Osteoblast (primary cell): ENCODE measurements at places on chromosomes 1 and 21. TPM values are rescaled to one million over a fixed set of nuclear protein-coding genes. Genes with fewer than 3 reads are reported as not detected.
A peak's percentile ranks its signal among the peaks of the same experiment; 100 is the strongest.

DNA sequence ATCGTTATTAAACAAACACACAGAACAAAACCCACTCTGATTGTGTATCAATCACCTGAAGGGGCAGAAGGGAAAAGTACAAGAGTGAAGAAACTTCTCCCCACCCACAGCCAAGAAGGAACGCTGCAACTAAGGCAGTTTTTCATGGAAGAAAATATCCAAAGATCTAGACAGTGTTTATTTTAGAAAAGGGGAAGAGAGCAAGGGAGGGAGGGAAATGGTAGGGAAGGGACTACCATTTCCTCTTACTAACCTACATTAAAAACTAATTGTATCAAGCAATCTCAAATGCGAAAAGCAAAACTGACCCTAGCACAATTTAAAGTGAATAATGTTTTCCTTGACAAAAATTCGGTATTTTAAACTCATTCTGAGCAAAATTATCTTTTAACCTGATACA, 3.5 kb downstream of the NRIP1 start:
- DNase-seq = no peak

TMEM200B gene
- total RNA-seq = 9.4 and 10.6 TPM in 2 replicates

DNA sequence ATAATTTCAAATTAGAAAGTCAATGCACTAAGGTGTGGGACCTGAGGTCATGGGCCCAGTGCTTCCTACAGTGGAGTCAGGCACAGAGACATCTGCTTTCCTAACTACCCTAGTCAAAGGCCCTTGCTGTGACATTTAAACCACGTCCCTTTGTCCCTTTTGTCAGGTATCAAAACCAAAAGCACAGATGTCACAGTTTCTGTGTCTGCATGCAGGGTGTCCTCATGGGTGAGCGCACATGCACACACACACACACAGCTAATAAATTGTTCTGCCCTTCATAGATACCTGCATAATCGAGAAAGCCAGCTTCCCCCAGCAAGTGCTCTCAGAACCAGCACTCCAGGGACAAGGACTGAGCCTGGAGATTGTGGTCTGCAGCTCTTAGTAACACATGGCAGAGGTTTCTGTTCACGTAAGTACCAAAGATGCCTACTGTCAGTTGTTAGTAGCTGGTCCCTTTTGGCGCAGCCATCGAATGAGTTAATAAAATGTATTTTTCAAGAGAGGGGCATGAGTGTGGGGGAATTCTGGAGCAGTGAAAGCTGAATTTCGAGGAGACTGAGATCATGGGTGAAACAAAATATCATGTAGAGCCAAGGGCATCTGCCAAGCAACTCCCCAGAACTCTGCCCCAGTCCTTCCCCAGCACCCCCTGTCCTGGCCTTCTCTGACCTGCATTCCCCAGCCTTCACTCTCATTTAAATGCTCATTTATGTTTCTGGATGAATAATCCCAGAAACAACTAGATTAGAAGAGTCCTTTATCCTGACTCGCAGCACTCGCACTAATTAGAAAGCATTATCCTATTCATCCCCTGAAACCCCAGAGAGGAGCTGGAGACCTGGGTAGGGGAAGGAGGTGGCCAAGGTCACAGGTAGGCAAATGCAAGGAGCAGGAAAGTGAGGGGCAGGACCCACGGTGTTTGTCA, 25.5 kb downstream of the TNR start:
- DNase-seq = no peak

DNA sequence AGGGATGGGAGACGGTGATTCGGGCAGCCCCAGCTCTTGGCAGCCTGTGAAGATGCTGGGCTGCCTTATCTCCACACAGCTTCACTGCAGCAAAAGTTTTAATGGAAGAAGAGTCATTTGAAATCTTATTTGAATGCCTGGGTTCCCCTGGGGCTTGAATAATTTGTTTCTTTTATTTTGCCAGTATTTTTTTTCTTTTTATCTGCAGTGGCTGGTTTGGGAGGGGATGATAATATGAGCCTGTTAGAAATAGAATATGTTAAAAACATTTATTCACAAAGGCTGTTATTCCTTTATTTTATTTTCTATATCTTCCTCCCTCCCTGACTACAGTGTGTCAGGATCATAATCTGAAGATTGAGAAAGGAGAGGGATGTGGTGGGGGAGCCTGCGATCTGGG, 103.4 kb downstream of the ARHGEF10L start:
- DNase-seq = no peak

SLC35A3 gene
- 24.6 and 28.3 TPM in 2 replicates for total RNA-seq

CDC14A gene
- 6.5 and 6.9 TPM in 2 replicates for total RNA-seq

CNR2 gene
- not detected in 2 replicates for total RNA-seq

GART gene
- total RNA-seq = 69.0 and 85.8 TPM in 2 replicates

TMEM52 gene
- total RNA-seq = not detected in 2 replicates

STUM gene
- under 0.01 TPM in 1 of 2 replicates, not detected in the other for total RNA-seq

RHBG gene
- not detected in 2 replicates for total RNA-seq

- DNase-seq = no peak
These were observed 26.6 kb downstream of the KRTAP24-1 start for GRCh38 chr21:30256100-30256499.

GRCh38 chr1:107076841-107077240, 20.4 kb downstream of the PRMT6 start:
- DNase-seq = peak; percentile 65

GRCh38 chr1:91684481-91685196, 184.0 kb downstream of the CDC7 start:
- DNase-seq = peak; percentile 41
